ENCODE measurements at places on chromosomes 16 and 17.

- peak; percentile 74 for DNase-seq
Observed at GRCh38 chr17:76515274-76515949, 14.2 kb upstream of the RHBDF2 start.

DNA sequence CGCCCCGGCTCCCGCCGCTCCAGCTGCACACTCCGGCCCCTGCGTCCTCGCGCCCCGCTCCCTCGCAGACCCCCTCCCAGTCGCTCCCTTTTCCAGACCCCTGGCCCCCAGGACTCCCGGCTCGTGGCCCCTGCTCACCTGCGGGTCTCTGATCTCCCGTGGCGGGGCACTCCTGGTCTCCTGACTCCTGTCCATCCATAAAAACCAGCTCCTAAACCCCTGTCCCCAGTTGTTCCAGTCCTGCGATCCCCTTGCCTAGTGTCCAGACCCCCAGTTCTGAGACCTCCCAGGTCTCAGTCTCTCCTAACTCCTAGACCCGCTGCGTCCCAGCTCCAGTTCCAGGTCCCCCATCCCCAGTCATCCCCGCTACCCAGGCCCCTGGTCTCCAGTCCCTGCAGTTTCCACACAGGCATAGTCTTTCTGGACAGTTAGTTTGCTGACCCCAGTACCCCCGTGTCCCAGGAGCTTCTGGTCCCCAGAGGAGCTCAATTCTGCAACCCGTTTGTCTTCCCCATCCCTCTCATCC is 379 bp downstream of the SNX29 start:
- no peak for DNase-seq

- DNase-seq: no peak
Observed at GRCh38 chr16:101586-101985, 23.6 kb downstream of the MPG start.

DNA sequence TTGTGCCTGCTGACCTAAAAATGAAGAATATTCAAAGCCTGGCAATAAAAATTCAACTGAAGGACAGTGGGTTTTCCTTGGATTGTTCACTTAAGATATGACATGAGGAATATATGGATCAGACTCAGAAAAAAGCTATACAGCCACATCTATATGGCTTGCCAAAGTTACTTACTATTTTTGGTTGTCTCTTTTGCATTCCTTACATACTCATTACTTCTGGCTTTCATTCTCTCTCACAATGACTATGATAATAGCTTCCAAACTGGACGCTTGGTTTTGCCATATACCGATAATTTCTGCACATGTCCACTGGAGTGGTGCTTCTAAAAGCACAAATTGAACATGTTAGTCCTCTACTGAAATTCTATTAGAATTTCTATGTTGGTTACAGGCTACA is 664.9 kb downstream of the CDH8 start:
- DNase-seq: no peak

DNA sequence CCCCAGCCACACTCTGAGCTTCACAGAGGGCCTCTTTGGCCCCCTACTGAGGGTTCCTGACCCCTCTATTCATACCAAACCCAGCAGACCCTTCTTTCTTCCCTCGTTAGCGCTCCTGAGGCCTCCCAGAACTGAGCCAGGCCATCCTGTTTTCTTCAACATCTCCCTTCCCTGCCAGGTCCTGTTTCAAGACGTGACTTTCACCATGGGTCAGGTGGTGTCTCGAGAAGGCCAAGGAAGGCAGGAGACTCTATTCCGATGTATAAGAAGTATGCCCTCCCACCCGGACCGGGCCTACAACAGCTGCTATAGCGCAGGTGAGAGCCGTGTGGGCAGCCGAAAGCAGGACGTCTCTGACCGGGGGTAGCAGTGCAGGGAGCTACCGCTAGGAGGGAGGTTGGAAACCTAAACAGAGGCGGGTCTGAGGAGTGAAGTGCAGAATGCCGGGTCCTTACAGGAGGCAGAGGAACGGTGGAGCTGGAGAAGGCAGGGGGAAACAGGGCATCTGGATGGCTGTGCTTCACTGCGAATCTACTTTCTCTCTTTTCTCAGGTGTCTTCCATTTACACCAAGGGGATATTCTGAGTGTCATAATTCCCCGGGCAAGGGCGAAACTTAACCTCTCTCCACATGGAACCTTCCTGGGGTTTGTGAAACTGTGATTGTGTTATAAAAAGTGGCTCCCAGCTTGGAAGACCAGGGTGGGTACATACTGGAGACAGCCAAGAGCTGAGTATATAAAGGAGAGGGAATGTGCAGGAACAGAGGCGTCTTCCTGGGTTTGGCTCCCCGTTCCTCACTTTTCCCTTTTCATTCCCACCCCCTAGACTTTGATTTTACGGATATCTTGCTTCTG is 1.3 kb upstream of the SENP3 start:
- no peak for DNase-seq
